ENCODE measurements at places on chromosomes 12 and 14.

DNA sequence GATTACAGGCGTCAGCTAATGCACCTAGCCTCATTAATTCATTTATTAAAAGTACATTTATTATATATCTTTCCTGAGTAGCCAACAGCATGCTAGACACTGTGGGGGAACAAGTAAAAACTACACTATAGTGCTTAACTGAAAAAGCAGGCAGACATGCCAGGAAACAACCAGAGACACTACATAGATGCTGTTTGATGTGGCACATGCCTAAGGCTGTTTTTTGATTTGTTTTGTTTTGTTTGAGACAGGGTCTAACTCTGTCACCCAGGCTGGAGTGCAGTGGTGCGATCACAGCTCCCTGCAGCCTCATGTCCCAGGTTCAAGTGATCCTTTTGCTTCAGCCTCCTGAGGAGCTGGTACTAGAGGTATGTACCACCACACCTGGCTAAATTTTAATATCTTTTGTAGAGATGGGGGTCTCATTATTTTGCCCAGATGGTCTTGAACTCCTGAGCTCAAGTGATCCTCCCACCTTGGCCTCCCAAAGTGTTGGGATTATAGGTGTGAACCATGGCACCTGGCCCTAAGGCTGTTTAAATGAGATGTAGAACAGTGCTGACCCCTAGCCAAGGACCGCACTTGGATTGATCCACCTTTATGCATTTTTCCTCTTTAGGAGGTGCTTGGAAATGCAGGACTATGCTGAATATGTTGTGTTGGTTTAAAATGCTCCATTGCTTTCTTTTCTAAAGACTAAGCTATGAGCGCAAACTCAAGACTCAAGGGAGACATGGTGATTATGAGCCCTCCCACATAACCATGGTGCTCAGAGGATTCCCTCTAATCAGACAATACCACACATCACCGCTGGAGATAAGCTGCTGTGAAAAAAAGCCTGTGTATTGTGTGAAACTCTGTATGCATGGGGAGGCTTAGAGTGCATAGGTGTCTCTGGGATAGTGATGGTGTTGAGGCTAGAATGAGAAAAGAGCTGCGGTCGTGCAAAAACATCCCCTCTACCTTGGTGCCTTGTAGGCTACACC is 10.5 kb upstream of the C14orf93 start:
- no peak for DNase-seq

DNA sequence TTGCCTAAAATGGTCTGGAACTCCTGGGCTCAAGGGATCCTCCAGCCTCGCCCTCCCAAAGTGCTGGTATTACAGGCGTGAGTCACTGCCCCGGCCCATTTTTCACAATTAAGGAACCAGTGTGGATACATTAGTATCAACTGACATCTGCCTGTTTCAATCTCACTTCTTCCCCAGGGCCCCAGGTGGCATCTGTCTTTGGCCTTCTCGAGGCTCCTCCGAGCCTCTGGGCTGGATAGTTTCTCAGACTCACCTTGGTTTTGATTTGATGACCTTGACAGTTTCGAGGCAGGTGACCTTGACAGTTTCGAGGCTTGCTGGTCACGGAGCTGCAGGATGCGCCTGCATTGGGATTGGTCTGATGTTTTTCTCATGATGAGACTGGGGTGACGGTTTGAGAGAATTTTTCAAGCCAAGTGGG is 41.0 kb upstream of the NCOR2 start:
- no peak for DNase-seq

GRCh38 chr14:60616461-60616959 is 32.8 kb downstream of the SIX1 start:
- no peak for DNase-seq

GRCh38 chr14:101563654-101564443 is 2.6 kb downstream of the DIO3 start:
- DNase-seq: no peak

GRCh38 chr14:96055065-96055752 is 16.0 kb downstream of the C14orf132 start:
- DNase-seq: no peak

- DNase-seq: no peak
These were observed 1.9 kb upstream of the LLPH start for GRCh38 chr12:66132408-66132807.

DNA sequence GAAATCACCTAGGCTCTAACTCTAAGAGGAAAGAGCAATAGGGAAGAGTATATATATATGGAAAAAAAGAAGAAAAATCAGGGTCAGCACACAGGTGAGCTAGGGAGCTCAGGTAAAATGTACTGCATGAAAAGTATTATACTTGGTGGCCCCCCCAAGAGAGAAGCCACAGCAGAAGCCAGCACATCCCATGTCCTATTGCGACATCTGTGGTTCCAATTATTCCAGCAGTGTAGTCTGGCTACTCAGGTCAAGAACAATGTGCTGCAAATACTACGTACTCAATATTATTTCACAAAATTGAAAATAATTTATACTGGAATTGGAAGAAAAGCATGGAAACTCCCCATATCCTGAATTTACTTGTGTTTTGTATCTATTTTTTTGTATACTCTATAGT is 85.5 kb downstream of the CEP83 start:
- DNase-seq: no peak

GRCh38 chr12:94053676-94054075 is 94.7 kb upstream of the PLXNC1 start:
- no peak for DNase-seq

DNA sequence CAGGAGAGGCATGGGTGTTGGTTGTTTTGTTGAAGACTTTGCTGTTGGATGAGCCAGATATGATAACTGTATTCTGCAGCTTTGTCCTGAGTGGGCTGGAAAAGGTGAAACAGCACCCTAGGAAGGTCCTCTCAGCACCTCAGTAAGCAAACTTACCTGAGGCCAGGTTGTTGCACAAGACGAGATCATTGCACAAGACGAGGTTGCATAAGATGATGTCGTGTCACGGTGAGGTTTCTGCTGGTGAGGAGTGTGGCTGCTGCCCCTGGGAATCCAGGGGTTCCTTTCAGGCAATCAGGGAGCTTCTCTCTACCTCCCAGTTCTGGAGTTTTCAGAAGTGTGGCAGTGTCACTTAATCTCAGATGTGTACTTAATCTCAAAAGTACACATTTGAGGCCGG is 85.6 kb downstream of the GLT1D1 start:
- DNase-seq: no peak

DNA sequence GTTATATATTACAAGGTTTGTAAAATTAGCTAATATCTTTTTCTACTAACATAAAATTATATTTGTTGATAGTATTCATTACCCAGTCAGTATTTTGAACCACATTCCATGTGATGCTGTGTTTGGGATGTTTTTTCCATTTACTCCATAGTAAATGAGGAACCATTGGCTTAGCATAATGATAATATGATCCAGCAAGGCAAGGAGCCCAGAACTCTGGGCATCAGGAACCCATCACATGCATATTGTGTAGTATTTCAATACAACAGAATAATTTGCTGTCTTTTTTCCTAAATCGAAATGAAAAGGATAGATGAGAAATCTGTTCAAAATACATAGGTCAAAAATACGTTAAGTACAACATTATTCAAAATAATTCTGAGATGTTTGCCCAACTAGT is 48.7 kb upstream of the GARIN2 start:
- no peak for DNase-seq

- DNase-seq: no peak
These were observed 313.8 kb downstream of the CEP128 start for GRCh38 chr14:80627745-80628144.

DNA sequence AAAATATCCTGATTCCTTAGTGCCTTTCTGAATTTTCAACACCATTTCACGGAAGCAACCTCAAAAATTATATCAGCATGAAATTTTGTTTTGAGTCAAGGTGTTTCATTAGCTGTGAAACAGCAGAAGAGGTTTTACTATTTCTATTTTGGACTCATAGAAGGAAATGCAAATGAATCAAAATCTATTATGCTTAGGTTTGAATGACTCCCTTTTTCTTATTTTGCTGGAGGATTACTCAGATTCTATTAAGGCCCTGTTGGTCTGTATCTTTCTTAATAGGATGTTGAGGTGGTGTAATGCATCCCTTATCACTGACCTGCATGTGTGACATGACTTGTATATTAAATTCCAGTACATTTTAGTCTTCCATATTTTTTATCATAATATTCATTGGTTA is 165.8 kb downstream of the TMTC2 start:
- no peak for DNase-seq

DNA sequence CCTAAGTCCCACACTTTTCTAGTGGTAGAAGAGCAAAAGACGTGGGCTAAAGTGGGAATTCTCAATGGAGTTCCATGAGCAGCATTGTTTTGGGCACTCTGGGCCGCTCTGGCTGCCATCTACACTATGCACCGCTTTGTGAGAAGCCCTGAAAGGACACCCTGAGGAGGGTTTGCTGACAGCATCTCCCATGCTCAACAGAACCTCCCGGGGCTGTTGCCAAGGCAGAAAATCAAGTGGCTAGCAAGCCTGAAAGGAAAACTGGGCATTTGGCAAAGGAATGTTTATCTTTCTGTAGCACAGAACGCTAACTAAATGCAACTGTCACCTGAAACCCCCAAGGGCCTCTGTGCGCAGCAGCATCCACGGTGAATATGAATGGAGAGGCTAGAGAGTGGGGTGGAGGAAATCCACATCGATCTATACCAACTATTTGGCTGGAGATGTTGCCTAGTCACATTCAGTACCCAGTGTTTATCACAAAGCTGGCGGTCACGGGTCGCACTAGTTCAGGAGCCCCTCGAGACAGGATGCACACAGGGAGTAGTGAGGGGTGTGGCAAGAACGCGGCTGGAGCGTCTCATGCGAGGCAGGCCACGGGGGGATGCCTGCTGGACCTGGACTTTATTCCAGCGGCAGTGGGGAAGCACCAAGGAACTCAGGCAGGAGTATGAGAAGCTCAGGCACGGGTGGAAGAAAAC is 14.2 kb downstream of the APPL2 start:
- DNase-seq: no peak

DNA sequence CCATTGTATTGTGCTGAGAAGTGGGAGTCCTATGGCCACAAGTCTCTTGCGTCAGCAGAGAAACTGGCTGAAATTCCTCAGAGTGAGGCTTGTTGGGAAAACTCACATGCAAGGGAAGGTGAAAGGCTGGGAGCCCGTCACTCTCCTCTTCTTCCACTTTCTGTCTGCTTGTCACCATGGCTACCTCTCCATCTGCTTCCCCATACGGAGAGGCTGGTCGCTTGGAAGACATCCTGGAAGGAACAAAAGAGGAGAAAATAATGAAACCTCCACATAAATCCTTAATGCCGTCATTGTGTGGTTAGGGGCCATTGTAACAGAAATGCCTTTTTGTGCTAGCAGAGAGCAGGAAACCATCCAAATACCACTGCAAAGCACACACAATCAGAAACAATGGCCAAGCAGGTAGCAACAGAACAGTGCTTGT is 53.7 kb downstream of the SOX5 start:
- DNase-seq: no peak

DNA sequence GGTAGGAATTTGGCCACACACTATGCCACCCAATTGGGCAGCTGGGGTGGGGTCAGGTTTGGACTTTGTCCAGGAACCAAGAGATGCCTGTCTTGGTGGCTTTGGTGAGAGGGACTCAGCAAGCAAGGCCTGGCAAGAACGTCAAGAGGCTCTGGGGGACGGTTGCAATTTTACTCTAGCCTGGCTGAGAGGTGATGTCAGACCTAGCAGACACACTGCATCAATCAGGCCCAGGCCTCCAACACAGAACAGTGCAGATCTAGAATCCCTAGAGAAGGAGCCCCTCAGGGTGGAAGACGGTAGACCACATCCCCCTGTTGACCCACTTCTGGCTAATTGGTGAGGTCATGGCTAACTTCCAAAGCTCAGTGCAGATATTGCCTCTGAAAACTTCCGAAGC is 1.6 kb upstream of the UNC119B start:
- DNase-seq: no peak

GRCh38 chr12:120007272-120007671 is 18.2 kb downstream of the BICDL1 start:
- DNase-seq: peak; percentile 43

DNA sequence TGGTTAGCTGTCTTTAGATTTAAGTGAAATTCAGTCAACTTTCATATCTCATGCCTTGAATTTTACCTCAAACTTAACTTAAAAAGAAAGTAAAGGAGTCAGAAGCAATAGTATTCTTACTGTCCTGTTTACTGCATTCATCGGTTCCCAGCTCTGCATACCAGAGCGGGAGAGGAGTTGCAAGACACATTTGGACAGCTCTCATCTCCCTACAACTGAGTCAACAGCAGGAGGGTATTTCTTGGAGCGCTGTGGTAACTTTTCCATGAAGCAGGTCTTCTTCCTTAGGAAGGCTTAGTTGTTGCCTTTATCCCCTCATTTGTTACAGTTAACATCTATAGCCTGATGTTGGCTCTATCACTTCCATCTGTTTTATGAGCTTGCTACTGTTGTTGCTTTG is 65.1 kb downstream of the TRMT5 start:
- DNase-seq: no peak

DNA sequence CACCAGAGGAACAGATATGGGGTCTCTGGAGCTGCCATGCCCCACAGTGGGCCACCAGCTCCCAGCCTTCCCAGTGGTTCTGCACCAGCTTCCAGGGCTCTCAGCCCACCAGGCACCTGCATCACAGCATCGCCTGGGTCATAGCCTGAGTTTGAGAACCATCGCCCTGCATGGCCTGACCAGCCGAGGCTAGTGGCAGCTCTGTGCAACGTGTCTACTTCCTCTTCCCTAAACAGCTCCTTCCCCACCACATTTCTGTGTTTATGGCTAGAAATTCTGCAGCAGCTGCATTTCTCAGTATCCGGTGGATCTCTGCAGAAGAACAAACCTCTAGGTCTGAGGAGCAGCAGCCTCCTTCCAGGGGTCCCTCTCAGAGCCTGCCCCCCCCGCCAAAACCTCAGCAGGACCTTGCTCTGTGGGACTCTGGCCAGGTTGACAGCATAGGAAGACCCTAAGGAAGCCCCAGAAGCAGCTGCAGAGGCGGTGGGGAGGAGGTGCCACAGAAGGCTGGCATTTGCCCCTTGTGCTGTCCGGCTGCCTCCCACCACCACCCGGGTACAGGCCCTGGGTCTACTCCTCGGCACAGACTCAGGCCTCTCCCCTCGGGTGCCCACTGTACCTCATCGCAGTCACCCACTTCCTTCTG is 47.7 kb downstream of the PSMA6 start:
- DNase-seq: no peak

GRCh38 chr12:20264608-20265114 is 103.7 kb upstream of the PDE3A start:
- no peak for DNase-seq

- DNase-seq: no peak
These were observed 41.9 kb downstream of the VWF start for GRCh38 chr12:6082613-6083012.

- DNase-seq: no peak
These were observed 236.1 kb downstream of the CACNA1C start for GRCh38 chr12:2288875-2289274.
